ENCODE measurements at places on chromosomes 16 and 17. TPM values are rescaled to one million over a fixed set of nuclear protein-coding genes. Genes with fewer than 3 reads are reported as not detected.

The FNDC8 gene
- total RNA-seq, result not detected

- DNase-seq, result no peak
Measured at GRCh38 chr16:13113741-13114140, 212.3 kb downstream of the SHISA9 start.

GRCh38 chr16:80902306-80903110 lies 98.1 kb upstream of the CDYL2 start:
- DNase-seq, result no peak

- DNase-seq, result peak; percentile 18
Measured at GRCh38 chr17:51640108-51640622, 379.8 kb downstream of the UTP18 start.

DNA sequence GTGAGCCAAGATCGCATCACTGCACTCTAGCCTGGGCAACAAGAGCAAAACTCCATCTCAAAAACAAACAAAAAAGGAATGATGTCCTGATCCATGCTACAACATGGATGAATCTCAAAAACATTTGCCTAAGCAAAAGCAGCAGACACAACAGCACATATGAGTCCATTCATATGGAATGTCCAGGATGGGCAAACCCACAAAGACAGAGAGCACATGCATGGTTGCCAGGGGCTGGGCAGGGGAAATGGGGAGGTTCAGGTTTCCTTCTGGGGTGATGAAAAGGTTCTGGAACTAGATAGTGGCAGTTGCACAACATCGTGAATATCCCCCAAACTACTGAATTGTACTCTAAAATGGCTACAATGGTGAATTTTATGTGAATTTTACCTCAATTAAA lies 35.3 kb upstream of the RAI1 start:
- DNase-seq, result no peak

Data from activated CD8-positive, alpha-beta T cell treated with anti-CD3 and anti-CD28 coated beads for 36 hours (primary cell).